RKO (cell line): ENCODE measurements at places on chromosomes 3 and 15.

DNA sequence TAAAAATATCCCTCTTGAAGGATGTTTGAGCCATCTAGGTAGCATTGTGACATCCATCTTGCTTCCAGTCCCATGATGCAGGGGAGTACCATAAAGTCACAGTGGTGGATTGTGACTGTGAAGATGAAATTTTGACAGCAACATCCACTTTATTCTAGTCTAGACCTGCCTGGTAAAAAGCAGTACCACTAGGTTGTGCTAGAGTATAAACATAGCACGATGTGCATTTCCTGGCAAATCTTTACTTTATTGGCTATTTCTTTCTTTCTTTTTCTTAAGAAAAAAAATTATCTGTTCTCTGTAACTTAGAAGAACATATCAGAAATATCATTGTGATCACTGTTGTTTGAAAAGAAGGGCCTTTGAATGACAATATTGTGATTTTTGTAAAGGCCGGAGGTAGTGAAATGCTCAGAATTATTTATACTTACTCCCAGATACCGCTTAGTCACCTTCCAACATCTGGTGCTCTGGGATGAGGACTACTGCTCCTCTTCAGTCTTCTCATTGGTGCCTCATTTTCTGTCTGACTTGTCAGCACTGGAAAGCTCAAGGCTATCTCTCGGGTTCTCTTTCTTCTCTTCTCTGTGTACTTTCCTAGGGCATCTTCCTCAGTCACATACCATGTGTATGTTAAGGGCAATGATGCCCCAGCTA lies 35.6 kb downstream of the AGBL1 start:
- DNase-seq = no peak

DNA sequence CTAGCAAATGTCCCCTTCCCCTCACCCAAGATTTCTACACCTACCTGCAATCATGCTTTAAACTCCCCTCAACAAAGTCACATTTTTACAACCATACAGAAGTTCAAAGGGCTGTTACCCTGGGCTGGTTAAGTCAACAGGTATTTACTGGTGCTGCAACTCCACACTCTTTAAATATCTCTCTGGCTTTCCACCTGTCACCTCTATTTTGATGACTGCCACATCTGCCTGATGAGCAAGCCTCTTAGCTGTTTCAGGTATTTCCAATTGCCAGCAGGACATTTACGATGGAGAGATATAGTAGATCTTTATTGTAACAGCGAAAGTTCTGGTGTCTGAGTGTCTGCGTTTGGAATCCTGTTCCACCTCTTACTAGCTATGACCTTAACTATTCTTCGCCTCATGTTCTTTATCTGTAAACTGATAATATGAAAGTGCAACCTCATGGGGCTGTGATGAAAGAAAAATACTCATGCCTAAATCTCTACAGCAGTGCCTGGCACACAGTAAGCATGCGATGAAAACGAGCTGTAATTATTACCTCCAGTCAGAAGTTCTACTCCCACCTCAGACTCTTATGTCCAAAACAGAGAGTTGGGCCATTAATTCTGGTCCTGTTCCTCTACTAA lies 44.2 kb upstream of the TPM1 start:
- DNase-seq = no peak

DNA sequence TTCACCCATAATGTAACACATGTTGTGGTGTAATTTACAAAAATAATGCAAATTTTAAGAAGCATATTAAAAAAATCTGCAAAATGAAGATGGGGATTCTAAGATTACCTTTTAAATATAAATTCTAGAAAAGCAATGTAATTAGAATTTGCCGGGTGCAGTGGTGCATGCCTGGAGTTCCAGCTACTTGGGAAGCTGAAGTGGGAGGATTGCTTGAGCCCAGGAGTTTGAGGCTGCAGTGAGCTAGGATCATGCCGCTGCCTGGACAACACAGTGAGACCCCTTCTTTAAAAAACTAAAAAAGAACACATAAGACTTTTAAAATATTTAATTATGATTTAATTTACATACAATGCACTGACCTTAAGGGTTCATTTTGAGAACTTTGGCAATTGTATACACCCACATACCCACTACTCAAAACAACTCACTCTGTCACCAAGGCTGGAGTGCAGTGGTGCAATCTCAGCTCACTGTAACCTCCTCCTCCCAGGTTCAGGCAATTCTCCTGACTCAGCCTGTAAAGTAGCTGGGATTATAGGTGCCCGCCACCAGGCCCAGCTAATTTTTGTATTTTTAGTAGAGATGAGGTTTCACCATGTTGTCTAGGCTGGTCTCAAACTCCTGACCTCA lies 134.0 kb upstream of the TBL1XR1 start:
- no peak for DNase-seq

GRCh38 chr3:8416965-8417364 lies 84.7 kb upstream of the LMCD1 start:
- DNase-seq = no peak

GRCh38 chr3:106699122-106699521 lies 678.1 kb upstream of the CCDC54 start:
- no peak for DNase-seq

GRCh38 chr15:71505962-71506361 lies 304.4 kb upstream of the NR2E3 start:
- DNase-seq = no peak

- DNase-seq = no peak
Observed at GRCh38 chr3:178131801-178132200, 404.4 kb upstream of the KCNMB2 start.

- peak; percentile 82 for DNase-seq
Observed at GRCh38 chr3:111989061-111989678, 9.6 kb upstream of the TAGLN3 start.

DNA sequence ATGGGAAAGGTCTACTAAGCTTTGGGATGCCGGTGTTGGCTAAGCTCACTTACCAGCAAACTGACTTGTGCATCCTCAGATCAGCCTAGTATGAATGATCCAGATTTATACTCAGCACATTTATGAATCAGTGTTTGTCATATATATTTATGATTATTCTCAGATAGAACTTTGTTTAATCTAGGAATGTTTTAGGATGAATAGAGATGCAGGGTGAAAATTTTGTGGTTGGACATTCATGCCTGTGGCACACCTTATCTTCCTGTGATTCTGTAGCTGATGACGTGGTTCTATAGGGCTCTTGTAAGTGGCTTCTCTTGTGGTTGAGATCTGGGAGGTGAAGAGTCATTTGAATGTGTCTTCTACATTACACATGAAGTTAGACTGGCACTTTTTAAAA lies 11.4 kb downstream of the CDIN1 start:
- DNase-seq = no peak

GRCh38 chr3:140284372-140284771 lies 349.4 kb downstream of the CLSTN2 start:
- no peak for DNase-seq

GRCh38 chr3:133208184-133208583 lies 170.0 kb downstream of the TMEM108 start:
- DNase-seq = no peak

DNA sequence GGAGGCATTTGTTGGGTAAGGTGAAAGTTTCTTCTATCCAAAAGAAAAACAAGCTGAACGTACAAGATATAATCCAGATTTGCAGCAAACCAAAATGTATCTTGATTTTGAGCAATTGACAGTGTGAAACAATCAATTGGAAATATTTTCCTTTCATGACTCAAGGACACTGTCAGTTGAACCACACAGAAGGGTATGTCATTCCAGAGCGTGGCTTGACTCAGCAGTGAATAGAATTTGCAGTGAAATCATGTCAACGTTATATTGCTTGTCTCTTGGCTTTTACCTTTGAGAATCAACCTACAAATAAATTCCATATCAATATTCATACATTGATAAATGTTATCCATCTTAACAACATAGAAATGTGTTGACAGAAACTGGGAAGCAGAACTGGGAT lies 78.2 kb downstream of the TM2D3 start:
- no peak for DNase-seq

DNA sequence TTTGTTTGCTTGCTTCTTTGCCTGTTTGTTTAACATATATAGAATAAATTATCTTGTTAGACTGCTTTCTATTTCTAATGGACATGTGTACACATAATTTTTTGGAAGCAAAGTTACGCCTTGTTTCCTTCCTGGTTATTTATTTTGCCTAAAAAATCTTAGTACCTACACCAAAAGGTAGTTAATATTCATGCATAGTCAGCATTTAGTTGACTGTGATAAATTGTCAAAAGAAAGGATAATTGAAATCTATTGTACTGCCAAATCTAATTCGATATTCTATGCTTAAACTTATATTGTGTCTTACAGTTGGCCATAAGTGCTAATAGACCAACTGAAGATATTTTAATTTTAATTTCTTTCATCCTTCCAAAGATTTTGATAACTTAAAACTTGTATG lies 233.9 kb upstream of the ARL6 start:
- no peak for DNase-seq

- no peak for DNase-seq
Observed at GRCh38 chr15:84788500-84788899, 28.7 kb upstream of the ALPK3 start.

- no peak for DNase-seq
Observed at GRCh38 chr15:88401251-88401995, 65.8 kb downstream of the MRPL46 start.

DNA sequence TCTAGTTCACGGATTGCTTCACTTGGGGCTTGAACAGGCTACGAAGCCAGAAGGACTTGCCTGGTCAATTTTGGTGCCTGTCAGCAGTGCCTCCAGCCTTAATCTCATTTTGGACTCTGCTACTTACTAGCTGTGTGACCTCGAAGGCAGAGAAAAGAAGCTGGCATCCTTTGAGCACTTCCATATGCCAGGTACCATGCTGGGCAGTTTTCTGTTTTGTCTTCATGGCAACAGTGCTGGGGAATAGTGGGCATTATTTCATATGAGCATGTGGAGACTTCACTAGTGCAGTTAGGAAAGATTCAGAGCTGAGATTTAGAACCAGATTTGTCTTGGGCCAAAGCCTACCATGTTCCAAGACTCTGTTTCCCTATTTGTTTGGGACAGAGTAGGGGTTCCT lies 92.2 kb downstream of the LRTM1 start:
- DNase-seq = no peak

DNA sequence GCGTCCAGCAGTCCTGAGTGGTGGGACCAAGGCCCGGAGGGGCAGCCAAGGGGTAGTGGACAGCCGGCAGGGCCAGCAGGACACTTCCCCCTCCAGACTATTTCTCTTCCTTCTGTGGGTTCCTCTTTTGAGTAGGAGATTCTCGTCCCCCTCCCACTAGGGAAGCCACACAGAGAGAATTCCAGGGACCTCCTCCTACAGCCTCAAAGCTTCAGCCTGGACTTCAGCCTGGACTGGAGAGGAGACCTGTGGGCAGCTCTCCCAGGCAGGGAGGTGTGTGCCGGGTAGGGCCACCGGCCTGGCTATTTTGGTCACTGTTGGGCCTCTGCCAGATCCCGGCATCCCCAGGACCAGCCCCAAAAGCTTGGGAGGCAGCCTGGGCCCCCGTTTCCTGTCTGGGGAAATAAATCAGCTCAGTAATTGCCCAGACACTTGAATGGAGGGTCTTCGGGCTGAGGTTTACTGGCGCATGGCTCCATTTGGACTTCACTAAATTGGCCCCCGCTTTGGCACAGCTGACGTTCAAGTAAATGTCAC lies 1.3 kb downstream of the SLC6A6 start:
- peak; percentile 59 for DNase-seq

- no peak for DNase-seq
Observed at GRCh38 chr3:58574682-58575081, 2.5 kb downstream of the FAM107A start.

GRCh38 chr3:120749843-120750242 lies 7.3 kb downstream of the GTF2E1 start:
- no peak for DNase-seq

GRCh38 chr15:80418892-80419537 lies 14.8 kb downstream of the ARNT2 start:
- peak; percentile 47 for DNase-seq

DNA sequence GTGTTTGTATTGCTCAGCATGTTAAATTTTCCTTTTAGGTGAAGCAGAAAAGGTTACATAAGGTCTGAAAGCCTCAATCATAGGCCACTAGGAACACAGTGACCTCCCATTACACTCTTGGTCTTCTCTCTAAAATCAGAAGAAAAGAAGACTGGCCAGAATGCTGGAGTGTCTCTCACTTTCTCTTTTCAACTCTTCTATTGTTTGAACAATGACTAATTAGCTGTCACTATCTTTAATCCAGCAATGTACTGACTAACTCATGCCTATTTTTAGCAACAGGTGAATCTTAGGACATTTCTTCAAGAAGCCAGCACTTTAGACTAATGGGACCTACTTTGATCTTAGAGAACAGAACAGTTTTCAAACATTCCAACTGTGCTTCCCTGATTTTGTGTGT lies 142.8 kb downstream of the TGFBR2 start:
- DNase-seq = peak; percentile 29

DNA sequence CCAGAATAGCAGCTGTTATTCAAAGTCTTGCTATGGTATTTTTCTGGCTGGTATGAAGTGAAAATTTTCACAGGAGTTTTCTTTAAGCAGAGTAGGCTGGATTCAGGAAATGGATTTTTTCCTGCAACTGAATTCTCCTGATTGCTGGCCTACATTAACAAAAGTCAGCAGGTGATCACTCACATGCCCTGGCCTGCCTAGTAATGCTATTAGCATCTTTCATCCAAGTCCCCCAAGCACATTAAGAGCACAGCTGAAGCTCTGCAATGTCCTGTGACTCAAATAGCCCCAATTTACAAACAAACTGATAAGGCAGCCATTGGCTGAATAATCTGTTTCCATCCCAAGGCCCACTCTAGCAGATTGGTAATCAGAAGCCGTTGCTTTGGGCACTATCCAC lies 688.3 kb upstream of the LMCD1 start:
- no peak for DNase-seq

- DNase-seq = no peak
Observed at GRCh38 chr3:106750092-106750491, 627.1 kb upstream of the CCDC54 start.

DNA sequence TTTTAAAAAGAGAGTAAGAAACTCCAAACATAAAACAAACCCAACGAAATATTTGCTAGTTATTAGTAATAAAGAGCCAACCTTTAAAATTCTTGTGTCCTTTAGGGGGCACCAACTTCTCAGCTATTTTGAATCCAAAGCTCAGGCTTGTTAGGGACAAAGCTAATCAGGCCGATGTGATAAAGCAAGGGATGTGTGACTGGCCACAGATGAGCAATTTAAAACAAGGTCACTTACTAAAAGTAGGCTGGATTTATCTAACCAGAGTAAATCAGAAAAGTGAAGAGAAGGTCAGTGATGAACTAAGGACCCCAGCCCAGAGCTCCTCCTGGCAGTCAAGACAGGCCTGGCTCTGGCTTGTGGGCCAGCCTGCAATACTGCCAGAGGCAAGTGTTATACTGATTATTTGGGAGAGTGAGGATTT lies 108.5 kb downstream of the CYP19A1 start:
- DNase-seq = peak; percentile 16

DNA sequence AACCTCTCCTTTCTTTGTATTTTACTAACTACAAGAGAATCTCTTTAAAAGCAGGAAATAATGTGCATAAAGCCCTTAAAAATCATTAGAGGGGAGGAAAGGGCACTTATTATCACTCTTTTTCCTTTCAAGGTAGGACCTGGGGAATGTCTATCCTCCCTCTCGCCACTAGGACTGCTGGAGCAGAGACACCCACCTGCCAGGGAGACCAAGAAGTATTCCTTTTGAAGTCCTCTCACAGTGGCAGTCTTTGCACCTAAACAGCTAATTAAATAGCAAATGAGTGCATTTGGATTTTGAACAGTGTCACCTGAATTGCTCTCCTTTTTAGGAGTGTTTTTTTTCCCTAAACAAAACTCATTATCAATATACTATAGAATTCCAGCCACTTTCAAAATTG lies 874.1 kb downstream of the ZPLD1 start:
- peak; percentile 15 for DNase-seq

- DNase-seq = no peak
Observed at GRCh38 chr3:5731100-5731499, 543.6 kb downstream of the EDEM1 start.

- DNase-seq = no peak
Observed at GRCh38 chr15:42707873-42708544, 28.9 kb downstream of the CDAN1 start.
